ENCODE measurements at places on chromosomes 5 and 9. TPM values are rescaled to one million over a fixed set of nuclear protein-coding genes. Genes with fewer than 3 reads are reported as not detected.

TLX3 gene
- not detected for total RNA-seq

DNA sequence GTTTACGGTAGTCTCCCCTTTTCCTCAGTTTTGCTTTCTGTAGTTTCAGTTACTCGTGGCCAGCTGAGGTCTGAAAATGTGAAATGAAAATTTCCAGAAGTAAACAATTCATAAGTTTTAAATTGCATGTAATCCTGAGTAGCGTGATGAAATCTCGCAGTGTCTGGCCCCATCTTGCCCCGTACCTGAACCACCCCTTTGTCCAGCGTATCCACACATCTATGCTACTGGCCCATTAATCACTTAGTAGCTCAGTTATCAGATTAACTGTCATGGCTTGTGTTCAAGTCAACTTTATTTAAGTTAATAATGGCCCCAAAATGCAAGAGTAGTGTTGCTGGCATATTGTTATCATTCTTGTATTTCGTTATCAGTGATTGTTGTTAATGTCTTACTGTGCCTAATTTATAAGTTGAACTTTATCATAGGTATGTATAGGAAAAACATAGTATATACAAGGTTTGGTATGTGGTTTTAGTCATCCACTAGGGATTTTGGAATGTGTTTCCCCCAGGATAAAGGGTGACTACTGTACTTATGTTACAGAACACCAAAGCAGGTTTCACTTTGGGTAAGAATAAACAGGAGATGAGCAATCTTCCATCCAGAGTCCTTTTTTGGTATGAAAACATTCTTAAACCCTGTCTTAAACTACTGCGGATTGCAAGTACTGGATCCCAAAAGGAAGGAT, 118.4 kb upstream of the KCNN2 start:
- H3K4me3 ChIP-seq = no peak overlapping the region
- DNase-seq = no peak
- no peak overlapping the region for H3K27ac ChIP-seq
- H3K36me3 ChIP-seq = no peaks in the 10 kb centered on the region
- H3K4me1 ChIP-seq = no peaks in the 10 kb centered on the region

- H3K36me3 ChIP-seq = no peaks in the 10 kb centered on the region
- no peak overlapping the region for H3K27ac ChIP-seq
- H3K4me3 ChIP-seq = peak overlapping the region; percentile 38
- peak; percentile 19 for DNase-seq
Observed at GRCh38 chr9:87337335-87338087, 160.2 kb upstream of the DAPK1 start.

DNA sequence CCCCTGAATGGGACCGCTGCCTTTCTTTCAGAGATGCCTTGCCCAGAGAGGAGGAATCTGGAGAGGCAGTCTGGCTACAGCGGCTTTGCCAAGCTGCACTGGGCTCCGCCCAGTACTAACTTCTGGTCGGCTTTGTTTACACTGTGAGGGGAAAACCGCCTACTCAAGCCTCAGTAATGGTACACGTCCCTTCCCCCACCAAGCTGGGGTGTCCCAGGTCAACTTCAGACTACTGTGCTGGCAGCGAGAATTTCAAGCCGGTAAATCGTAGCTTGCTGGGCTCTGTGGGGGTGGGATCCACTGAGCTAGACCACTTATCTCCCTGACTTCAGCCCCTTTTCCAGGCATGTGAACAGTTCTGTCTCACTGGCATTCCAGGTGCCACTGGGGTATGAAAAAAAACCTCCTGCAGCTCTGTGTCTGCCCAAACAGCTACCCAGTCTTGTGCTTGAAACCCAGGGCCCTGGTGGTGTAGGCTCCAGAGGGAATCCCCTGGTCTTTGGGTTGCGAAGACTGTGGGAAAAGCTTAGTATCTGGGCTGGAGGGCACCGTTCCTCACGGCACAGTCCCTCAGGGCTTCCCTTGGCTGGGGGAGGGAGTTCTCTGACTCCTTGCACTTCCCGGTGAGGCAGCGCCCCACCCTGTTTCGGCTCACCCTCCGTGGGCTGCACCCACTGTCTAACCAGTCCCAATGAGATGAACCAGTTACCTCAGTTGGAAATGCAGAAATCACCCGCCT, 171.2 kb downstream of the CWC27 start:
- DNase-seq = peak; percentile 70
- H3K36me3 ChIP-seq = no peaks in the 10 kb centered on the region
- no peaks in the 10 kb centered on the region for H3K27me3 ChIP-seq
- peaks cover 4% of the 10 kb centered on the region for H3K4me1 ChIP-seq

DNA sequence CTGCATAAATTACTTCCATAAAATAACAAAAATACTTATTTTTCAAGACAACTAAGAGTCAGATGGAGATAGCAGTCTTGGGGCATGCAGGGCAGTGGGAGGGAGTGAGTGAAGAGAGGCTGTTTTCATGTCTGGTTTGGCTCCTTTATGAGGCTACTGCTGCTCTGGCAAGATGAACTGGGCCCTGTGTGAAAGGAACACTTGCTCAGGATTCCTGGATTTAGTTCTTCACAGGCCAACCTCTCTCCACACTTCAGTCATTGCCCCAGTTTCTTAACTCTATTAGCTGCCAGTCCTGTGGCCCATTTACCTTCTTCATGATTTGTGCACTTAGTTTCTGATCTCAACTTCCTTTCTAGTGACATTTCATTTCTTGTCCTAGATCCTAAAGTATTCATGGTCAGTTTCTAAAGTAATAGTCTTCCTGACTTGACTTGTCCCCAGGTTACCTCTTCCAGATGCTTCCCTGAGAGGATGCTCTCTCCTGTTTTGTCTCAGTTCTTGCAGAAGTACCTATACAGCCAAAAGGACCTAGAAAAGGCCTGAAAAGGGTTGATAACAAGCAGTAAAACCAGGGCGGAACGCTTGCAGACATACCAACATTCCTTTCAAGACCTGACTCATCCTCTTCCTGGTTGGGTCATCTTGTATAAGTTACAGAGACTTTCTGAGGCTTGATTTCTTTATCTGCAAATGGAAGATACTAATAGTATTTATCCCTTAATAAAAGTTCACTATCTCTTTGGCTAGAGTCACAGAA, 77.0 kb upstream of the ZFAND5 start:
- H3K36me3 ChIP-seq = no peaks in the 10 kb centered on the region
- DNase-seq = peak; percentile 71
- H3K27me3 ChIP-seq = no peaks in the 10 kb centered on the region
- H3K4me3 ChIP-seq = no peak overlapping the region

Data from hepatocyte (in vitro differentiated cells).